RCC 7860 (cell line): ENCODE measurements at places on chromosomes 3 and 15.

- DNase-seq = no peak
These were observed 3.6 kb downstream of the LRRC57 start for GRCh38 chr15:42544853-42545629.

DNA sequence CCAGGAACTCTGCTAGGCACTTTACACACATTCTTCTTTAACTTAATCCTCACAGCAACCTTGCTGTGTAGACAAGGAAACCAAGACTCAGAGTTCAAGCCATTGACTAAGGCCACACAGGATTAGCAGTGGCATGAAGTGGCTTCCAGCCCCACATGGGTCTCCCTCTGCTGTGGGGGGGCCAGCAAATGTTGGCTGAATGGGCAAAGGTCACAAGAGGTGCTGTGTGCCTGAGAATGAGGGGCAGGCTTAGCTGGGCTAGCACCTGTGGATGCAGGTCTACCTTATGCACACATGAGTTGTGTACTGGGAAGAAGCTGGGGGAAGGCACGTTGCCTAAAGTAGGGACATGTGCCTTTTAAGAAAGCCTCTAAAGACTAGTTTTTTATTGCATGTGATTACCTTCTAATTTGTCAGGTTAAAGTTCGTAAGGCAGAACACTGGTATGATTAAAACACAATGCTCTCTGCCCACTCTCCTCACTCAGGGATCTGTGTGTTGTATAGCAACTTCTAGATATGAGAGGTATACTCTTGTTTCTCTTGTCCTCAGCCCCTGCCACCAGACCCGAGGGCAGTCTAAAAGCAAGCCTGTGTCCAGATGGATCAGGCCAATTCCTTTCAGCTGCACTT is 10.9 kb downstream of the BAHD1 start:
- no peak for DNase-seq

GRCh38 chr15:45606841-45607240 is 19.7 kb downstream of the BLOC1S6 start:
- DNase-seq = no peak

GRCh38 chr3:47791193-47791855 is 9.6 kb upstream of the SMARCC1 start:
- no peak for DNase-seq

GRCh38 chr15:61527836-61528580 is 298.9 kb upstream of the RORA start:
- DNase-seq = no peak

DNA sequence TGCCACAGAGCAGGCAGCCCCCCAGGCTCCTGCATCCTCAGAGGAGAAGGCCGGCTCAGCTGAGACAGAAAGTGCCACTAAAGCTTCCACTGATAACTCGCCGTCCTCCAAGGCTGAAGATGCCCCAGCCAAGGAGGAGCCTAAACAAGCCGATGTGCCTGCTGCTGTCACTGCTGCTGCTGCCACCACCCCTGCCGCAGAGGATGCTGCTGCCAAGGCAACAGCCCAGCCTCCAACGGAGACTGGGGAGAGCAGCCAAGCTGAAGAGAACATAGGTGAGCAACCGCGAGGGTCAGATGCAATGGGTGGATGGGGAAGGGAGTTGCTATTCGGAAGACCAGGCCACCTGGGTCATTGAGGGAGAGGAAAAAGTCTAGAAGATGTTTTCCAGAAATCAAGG is 53.0 kb downstream of the GAP43 start:
- DNase-seq = no peak

GRCh38 chr15:67240235-67241131 is 14.0 kb downstream of the AAGAB start:
- DNase-seq = no peak

DNA sequence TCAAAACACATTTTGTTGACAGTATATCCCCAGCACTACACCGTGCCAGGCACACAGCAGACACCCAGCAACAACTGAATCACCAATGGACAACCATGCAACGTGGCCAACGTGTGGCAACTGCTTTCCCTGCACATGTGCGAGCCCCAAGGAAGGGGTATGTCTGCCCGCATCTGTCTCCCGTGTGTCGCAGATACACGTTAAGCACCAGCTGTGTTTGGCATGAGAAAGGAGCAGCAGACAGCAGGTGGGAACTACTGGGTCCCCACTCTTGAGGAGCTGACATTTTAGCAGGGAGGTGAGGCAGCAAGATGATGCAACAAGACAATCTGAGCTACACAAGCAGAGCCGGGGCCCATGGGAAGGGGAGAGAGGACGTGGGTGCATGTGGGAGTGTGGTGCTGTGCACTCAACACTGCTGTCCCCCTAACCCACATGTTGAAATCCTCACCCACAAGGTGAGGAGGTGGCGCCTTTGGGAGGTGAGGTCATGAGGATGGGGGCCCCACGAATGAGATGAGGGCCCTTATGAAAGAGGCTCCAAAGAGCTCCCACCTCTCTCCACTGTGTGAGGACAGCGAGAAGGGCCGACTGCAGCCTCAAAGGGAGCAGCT is 56.2 kb downstream of the ROPN1B start:
- DNase-seq = no peak

GRCh38 chr15:51093488-51093838 is 1.2 kb downstream of the TNFAIP8L3 start:
- DNase-seq = no peak

DNA sequence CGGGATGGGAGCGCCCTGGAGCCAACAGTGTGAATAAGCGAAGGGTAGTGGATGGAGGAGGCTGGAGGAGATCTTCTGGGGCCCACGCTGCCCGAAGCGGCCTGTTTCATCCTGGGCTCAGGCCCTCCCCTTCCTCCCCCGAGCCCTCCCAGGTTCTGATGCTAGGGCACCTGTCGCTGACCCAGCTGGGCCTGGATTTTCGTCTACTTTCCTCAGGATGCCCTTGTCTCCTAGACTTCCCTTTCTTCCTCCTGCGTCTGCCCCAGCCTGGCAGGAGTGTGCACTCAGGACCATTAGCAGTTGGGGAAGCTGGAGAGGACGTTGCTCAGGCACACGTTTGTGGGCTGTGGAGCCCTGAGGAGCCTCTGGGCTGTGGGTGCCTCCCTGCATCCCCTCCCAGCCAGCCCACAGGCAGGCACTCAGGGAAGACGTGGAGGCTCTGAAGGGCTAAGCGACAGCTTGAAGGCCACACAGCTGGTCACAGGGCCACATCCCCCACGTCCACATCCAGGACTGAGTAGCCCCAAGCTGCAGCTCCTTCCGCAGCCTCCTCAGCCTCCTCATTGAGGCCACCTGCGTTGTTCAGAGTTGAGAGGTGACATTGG is 23.9 kb upstream of the PIGZ start:
- DNase-seq = no peak

DNA sequence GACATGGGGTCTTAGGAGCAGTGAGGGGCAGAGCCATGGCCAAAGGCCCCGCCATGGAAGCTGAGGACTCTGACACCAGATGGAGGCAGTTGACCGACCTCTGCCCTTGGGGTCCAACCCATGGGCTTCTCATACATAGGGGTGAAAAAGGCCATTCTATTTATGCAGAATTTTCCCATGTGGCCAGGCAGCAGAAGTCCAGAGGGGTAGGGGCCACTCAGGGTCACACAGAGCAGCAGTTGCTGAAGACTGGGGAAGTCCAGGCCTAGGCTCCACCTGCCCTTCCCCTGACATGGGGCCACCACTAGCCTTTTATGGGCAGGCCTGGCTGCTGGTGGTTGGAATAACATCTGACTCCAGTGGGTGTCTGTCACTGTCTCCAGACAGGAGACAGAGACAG is 6.4 kb downstream of the PRSS50 start:
- DNase-seq = no peak

GRCh38 chr3:62665627-62666437 is 209.4 kb downstream of the CADPS start:
- DNase-seq = no peak

GRCh38 chr15:67839499-67839928 is 331 bp downstream of the RNU6-1 start:
- DNase-seq = no peak

DNA sequence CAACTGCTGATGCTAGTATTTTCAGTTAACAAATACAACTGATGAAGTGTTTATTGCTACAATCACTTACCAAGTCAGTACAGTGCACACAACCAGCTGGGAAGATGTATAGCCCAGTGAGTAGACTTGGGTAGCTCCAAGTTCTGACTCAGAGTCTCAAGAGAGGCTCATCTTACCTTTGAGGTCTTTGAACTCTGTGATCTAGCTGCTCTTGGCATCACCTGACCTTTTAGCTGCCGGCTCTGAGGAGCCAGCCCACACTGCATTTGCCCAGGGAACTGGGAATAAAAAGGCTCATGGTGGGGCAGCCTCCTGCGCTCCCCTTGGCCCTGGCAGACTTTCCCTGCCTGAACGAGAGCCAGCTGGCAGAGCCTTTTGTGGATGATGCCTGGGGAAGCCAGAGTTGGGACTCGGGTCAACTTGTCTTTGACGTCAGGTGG is 82.6 kb downstream of the CEMIP start:
- no peak for DNase-seq
